Substantia nigra (tissue), 51 donors: ENCODE measurements at places on chromosomes 6 and 20.

- DNase-seq, result no peak
Measured at GRCh38 chr20:9032758-9033157, 36.1 kb upstream of the PLCB4 start.

DNA sequence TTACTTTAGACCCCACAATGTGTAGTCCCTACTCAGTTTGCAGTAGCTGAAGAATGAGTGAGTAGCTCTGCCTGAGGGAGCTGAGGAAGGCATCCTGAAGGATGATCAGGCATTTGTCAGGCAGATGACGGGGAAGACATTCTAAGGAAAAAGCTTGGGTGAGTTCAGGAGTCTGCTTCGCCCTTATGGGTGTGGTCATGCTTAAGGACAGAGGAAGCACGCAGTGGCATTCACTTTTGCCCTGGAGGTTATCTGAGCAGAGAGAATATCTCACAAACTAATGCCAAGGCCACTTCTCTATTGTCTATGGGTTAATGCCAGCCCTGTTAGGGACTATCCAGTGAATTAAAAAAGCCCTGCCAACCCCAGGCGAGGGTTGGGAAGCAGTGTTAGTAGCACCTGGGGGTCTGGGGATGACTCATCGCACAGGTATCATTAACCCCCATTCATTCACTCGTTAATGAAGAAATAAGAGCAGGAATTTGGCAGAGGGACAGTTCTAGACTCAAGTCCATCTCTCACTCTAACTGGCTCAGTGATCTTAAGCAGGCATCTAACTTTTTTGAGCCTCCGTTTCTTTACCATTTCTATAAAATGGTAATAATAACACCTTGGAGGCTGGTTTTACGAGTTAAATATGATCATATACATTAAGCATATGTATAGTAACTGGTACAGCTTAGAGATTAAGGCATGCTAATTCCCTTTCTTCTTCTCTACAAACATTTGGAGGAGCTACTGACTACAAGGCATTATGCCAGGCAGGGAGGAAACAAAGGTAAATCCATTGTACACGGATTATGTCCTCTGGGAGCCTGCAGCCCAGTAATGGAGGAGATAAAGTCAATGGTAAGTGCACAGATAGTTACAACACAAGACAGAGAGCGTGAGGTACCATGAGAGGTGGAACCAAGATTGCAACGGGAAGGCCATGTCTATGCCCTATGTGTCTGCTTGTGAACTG, 93.2 kb upstream of the AKIRIN2 start:
- DNase-seq, result no peak

GRCh38 chr20:62587757-62588402, 54.4 kb upstream of the SLCO4A1 start:
- DNase-seq, result peak; percentile 12

DNA sequence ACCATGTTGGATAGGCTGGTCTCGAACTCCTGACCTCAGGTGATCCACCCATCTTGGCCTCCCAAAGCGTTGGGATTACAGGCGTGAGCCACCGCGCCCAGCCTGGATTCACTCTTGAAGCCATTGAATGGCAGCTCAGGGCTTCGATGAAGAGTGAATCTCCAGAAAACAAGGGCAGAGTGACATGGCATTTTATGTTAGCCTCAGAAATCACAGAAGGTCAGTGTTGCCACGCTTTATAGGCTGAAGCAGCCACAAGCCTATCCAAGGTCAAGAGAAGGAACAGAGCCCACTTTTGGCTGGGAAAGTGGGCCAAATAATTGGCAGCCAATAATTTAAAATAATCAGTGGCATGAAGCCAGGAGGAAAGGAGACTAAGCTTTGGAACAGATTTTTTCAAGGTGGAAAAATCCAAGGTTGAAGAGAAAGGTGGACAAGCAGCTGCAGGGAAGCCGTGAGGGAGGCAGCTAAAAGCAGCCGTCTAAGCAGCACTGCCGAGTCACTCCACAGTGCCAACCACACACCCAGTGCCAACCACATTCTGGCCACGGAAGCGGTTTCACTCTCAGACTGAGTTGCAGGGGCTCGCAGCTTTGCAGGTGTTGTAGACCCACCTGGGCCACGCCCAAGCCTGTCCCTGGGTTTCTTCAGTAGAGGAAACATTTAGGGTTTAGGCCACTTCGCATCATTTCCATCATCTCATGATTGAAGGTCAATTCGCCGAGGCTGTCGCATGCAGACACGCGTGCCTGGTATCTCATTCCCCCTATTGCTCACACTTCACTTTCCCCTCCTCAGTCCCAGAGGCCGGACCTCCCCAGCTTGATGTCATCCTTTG, 17.4 kb upstream of the AVP start:
- no peak for DNase-seq

- no peak for DNase-seq
Measured at GRCh38 chr6:91509711-91510110, 922.8 kb upstream of the MAP3K7 start.

GRCh38 chr20:37636977-37637376, 56.9 kb upstream of the CTNNBL1 start:
- no peak for DNase-seq

DNA sequence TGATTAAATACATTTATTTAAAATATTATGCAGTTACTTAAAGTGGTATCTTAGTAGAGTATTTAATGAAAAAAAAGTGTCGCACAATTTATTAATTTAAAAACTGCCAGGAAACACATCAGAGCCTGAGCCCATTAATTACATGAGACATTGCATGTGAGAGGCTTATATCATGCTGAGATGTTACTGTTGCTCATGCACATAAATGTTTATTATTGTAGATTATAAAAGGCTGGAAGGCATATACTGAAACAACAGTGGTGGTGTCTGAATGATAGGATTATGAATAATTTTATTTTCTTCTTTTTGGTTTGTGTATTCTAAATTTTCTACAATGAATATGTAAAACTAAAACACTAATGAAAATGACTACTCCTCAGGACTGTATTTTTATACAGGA, 45.7 kb upstream of the TXNDC5 start:
- DNase-seq, result no peak

DNA sequence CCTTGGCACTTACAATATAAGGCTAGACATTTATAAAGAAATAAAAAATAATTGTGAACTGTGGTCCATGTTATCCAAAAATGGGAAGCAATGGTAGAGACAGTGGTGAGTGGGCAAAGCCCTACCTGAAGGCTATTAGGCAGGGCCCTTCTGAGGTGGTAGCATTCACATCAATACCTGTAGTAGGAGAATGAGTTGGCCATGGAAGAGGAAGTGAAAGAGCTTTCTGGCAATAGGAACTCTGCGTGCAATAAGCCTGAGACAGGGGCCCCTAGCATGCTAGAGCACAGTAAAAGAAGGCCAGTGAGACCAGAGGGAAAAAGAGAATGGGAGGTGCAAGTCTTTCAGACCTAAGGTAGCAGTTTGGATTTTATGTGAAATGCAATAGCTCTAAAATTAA, 754.5 kb downstream of the PTPRT start:
- no peak for DNase-seq

- DNase-seq, result no peak
Measured at GRCh38 chr20:504632-505075, 38.9 kb downstream of the CSNK2A1 start.

DNA sequence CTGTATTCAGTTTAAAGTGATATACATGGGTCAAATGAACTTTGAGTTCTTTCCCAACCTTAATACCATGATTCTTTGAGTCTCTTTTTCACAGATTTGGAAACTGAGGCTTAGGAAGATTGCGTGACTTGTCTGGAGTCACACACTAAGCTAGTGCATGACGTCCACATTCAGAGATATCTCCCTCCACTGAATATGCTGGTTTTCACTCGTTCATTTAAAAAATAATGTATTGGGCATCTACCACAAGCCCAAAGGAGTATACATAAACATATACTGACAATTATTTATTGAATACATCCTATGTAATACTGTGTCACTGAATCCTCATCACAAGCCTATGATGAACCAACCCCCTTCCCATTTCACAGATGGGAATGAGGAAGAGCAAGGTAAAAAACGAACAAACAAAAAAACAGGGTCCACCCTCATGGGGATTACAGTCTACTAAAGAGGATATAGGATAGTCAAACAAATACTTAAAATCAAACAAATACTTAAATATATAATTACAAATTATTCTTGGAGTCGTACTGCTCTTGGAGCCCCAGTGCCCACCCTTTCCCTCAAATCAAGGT, 611 bp upstream of the TM9SF4 start:
- DNase-seq, result no peak

GRCh38 chr6:142940487-142940886, 4.5 kb downstream of the HIVEP2 start:
- DNase-seq, result no peak

DNA sequence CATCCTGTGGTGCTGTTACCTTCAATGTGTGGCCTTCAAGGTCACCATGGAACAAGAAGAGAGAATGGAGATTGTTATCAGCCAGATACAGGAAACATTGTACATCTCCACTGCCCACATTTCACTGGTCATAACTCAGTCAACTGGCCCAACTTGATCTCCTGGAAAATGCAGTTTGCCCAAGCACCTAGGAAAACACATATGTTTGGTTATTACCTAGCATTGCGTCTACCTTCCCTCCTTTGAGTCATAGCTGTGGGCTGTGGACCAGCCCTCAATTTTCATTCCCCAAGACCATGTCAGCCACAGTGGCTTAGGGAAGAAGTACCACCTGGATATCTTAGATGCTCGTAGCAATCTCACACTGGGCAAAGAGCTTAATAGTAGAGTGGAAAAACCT, 513.4 kb downstream of the KIF16B start:
- no peak for DNase-seq

GRCh38 chr6:136886091-136886490, 36.0 kb upstream of the SLC35D3 start:
- DNase-seq, result no peak

- no peak for DNase-seq
Measured at GRCh38 chr6:148460876-148461646, 118.4 kb downstream of the SASH1 start.

GRCh38 chr20:10312111-10312510, 93.5 kb downstream of the SNAP25 start:
- no peak for DNase-seq

DNA sequence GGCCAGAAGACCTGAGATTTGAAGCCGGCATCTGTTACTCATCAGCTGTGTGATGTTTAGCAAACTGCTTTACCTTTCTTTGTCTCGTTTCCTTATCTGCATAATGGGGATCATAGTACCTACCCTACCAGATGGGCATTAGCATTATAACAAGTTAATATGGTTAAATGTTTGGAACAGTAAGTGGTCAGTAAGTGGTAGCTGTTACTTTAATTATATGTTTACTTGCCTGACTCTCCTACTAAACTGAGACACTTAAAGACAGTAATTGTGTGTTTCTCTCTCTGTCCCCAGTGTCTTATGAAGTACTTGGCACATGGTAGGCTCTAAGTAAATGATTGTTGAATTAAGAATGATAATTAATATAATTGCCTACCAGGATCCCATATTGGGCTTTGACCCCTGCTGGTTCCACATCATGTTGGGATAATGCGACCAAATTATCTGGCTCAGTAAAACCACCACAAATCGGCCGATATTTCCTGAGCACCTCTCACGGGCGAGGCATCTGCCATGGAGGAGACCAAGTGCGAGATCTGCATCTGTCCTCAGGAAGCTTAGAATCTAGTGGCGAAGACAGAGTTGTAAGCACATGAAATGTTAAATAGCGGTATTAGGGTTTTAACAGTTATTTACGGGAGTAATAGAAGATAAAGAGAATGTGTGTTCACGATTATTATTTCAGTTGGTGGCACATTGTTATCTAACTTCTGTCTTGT, 31.4 kb downstream of the PTK7 start:
- no peak for DNase-seq

- DNase-seq, result no peak
Measured at GRCh38 chr6:26379292-26379691, 3.6 kb upstream of the BTN2A2 start.

DNA sequence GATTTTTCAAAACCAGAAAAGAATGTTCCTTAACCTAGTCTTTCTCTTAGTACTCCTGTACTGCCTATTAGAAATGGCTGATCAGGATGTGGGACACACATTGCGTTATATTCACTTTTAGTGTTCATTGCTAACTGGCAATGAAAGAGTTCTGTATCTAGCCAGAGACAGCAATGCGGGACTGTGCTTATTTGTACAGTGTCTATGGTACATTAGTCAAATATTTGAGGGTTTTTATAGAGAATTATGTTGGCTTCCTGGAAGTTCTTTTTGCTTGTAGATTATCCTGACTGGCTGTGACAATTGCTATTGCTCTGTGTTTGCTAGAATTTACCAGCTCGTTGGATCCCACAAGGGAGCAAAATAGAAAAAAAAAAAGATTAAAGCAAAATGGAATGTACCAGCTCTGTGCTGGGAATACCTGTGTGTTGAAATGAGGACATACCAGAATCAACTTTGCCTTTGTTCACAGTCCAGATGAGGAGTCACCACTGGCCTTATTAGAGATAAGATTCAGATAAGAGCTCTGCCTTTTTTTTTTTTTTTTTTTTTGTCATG, 22.4 kb upstream of the IFNGR1 start:
- DNase-seq, result no peak

DNA sequence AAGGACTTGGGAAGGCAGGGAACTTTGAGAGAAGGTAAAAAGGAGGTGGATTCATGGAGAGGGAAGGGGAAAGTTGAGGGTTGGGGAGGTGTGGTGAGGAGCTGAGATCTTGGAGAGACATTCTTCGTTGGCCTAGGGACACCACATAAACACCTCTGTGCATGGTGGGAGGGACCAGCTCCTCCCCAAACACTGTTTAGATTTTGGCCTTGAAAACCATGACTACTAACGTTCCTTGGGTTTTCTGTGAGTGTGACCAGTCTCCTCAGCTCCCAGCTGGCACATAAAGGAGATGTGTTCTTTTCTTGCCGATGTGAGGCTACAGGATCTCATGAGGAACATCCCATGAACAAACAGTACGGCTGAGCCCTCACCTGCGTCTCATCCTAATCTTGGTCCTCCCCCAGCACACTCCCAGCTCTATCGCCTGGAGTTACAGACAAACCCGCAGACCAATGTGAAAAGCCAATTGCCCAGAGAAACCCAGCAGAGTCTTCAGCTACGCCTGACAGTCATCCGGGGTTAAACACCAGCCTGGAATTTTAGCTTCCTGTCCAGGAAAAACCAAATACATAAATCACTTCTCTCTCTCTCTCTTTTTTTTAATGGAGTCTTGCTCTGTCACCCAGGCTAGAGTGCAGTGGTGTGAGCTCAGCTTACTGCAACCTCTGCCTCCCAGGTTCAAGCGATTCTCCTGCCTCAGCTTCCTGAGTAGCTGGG, 22.0 kb upstream of the DDR1 start:
- no peak for DNase-seq

DNA sequence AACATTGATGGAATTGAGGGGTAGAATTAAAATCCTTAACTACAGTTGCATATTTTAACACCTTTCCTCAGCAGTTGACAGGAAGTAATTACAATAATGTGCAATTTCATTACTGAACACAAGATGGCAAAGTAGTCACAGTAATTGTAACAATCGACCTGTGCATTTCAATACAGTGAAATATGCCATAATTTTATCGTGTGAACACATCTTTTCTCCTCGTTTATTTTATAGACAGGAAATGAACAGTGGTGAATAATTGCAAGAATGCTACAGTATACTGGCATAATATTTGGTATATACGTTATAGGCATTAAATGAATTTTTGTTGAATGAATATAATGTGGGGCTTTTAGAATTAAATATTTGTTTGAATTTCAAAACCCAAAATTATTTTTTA, 25.0 kb downstream of the CYB5R4 start:
- DNase-seq, result no peak
